Type B pancreatic cell (in vitro differentiated cells): ENCODE measurements at places on chromosomes 6 and 20. TPM values are rescaled to one million over a fixed set of nuclear protein-coding genes. Genes with fewer than 3 reads are reported as not detected.

DNA sequence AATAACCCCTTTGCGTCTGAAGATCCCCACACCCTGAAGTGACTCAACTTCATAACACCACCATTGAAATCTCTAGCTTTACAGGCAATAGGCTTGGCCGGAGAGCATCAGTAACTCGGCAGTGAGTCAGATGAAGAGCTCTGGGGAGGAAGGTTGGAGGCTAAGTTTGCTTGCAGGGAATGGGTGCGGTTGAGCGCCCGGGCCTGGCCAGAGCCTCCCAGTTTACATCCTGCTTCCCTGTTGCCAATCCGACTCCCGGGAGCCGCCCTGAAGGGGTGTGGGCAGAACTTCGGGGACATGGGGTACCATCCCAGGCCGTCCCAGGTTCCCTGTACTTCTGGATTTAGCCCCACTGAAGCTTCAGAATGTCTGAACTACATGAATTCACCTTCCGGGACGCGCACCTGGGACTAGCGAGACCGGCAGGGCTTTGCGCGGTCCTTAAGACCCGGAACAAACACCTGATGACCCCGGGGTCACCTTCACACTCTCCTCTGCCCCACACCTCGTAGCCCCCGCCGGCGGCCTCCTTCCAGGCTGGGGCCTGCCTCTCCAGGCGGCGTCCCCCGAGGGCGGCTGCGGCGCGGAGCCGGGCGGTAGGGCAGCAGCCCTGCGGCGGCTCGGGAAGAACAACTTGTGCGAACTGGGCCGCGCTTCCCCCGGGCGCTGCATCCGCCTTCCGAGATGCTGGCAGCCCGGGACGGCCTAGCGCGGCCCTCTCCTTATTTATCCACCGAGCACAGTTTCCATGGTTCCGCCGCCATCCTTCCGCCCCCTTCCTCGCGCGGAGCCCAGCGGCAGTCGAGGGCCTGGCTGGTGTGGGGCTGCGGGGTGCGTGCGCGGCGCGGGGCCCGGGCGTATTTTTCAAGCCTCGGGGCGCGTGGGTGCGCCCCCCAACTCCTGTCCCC lies 56.6 kb upstream of the RREB1 start:
- H3K27me3 ChIP-seq: peaks cover 11% of the 10 kb centered on the region
- peak overlapping the region; percentile 62 for H3K27ac ChIP-seq
- H3K36me3 ChIP-seq: no peaks in the 10 kb centered on the region
- no peak for DNase-seq
- peak overlapping the region; percentile 78 for H3K4me3 ChIP-seq

DNA sequence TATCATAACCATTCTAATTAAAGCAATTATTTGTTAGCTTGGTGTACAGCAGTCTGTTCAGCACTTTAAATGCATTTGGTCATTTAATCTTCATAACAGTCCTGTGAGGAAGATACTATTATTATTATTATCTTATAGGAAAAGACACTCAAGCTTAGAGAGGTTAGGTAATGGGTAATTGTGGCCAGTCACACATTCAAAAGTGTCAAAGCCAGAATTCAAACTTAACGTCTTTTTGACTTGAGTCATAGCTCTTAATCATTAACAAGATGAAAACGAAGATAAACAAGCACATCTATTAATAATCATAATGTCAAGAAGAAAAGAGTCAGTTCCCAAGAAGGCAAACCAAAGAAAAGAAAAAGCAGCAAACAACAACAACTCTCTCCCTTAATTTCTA lies 251.0 kb downstream of the SYNE1 start:
- H3K36me3 ChIP-seq: no peaks in the 10 kb centered on the region
- H3K4me3 ChIP-seq: no peak overlapping the region
- peaks cover 6% of the 10 kb centered on the region for H3K4me1 ChIP-seq
- no peaks in the 10 kb centered on the region for H3K27me3 ChIP-seq

DNA sequence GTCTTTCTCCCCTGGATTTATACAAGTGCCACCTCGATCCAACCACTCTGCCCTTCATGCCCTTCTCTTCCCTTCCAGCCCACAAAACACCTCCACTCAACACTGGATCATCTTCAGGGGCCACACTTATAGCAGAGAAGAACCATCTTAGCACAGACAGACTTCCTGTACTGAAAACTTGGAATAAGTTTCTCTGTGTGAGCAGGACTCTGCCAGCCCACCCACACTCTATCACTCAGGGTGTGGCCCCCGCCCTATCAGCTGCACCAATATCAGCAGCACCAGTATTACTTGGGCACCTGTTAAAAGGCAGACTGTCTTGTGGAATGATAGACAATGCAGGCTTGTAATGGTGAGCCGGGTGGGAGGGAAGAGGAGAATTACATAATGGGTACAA lies 86.7 kb downstream of the SCML4 start:
- H3K27me3 ChIP-seq: peaks cover 13% of the 10 kb centered on the region
- no peak overlapping the region for H3K4me3 ChIP-seq
- peaks cover 11% of the 10 kb centered on the region for H3K4me1 ChIP-seq
- H3K27ac ChIP-seq: no peak overlapping the region
- DNase-seq: no peak

DNA sequence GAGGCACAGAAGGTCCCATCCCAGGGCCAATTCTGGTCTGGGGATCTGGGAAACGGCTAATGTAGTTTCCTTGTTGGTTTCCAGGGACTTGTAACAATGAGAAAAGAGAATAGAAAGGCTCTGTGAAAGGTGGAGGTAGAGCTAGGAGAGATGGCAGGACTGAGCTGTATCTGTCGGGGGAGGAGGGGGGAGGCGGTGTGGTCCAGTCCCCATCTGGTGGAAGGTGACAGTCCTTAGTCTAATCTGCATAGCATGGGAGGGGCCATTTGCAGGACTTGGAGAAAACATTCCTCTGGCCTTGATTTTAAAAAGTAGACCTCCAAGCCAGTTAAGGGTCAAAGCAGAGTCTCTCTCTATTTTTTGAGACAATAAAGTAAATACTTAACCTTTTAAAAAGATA lies 137.1 kb downstream of the DNAH8 start:
- no peaks in the 10 kb centered on the region for H3K4me1 ChIP-seq
- H3K27ac ChIP-seq: no peak overlapping the region
- H3K27me3 ChIP-seq: peaks cover 12% of the 10 kb centered on the region
- H3K36me3 ChIP-seq: no peaks in the 10 kb centered on the region

DNA sequence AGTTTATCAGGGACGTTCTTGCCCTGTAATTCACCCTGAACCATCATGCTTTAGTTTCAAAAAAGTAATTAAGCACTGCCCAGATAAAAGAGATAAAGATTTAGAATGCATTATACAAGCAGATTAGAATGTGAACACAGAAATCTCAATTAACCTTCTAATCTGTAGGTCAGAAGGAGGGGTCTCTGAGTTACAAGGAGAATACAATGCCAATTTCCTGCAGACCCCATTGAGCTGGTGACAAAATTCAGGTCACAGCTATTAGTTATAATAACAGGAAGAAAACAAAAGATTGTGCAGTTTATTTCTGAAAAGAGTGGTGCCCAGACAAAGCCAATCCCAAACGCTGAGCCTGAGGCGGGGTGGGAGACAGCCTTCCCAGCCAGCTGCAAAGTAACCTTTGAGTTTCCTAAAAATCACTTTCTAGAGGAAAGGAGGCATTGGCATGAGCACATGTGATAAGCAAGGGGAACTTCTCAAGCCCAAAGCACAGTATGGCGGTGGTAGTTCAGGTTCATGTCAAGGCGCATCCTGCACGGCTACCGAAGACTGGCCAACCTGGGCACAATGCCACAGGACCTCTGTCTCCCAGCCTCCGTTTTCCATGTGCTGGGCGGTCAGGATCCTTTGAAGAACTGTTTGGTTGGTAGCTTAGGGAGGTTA lies 192.5 kb downstream of the TTLL2 start:
- DNase-seq: no peak
- peaks cover 1% of the 10 kb centered on the region for H3K27me3 ChIP-seq
- no peak overlapping the region for H3K27ac ChIP-seq
- H3K4me3 ChIP-seq: no peak overlapping the region
- H3K36me3 ChIP-seq: no peaks in the 10 kb centered on the region

DNA sequence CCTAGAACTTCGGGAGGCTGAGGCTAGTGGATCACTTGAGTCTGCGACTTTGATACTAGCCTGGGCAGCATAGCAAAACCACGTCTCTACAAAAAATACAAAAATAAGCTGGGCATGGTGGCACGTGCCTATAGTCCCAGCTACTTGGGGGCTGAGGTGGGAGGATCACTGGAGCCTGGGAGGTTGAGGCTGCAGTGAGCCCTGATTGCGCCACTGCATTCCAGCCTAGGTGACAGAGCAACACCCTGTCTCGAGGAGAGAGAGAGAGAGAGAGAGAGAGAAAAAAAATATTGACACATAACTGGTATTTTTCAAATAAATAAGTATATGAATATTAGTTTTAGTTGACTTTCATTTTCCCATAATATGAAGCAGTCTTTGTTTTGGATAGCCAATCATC lies 222.2 kb downstream of the BTBD9 start:
- H3K27ac ChIP-seq: no peak overlapping the region
- no peaks in the 10 kb centered on the region for H3K36me3 ChIP-seq
- H3K4me1 ChIP-seq: peaks cover 18% of the 10 kb centered on the region
- no peak for DNase-seq

DNA sequence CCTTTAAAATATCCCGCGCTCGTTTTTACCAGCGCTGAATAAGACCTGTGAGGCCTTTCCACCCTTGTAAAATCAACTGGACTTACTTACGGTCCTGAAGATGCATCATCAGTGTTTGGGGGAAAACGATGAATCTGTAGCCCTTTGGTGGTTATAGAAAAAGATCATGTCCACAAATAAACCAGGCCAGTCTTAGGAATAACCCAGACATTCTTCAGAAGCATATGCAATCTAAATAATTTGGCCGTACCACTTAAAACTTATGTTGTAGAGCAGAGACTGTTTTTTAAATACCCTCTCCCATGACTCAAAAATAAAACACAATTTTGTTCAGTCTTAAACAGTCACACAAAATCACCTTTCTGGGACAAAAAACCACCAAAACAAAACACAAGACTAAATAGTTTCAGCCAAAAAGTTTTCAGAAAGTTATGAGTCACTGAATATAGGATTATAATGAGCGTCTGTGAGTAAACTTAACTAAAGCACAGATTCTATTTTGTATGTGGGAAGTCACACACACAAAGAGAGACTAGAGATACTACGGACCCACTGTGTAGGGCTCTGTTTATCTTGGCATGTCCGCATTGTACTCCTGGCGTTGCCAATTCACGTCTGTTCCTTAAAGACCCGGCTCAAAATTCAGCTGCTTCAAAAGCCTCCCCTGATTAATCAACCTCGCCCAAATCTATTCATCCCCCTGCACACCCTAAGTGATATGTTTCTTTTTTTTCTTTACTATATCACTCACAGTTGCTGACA lies 26.5 kb upstream of the SMOC2 start:
- H3K36me3 ChIP-seq: no peaks in the 10 kb centered on the region
- no peak for DNase-seq
- H3K27me3 ChIP-seq: peaks cover 8% of the 10 kb centered on the region
- no peak overlapping the region for H3K27ac ChIP-seq

DNA sequence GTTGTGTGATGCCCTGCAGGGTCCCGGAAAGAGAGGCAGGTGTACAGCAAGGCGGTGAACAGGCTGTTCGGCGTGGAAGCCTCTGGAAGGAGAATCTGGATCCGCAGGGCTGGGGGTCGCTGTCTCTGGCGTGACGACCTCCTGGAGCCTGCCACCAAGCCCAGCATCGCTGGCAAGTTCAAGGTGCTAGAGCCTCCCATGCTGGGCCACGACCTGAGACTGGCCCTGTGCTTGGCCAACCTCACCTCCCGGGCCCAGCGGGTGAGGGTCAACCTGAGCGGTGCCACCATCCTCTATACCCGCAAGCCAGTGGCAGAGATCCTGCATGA lies 36.5 kb downstream of the TGM6 start:
- no peak for DNase-seq
- no peaks in the 10 kb centered on the region for H3K4me1 ChIP-seq
- no peak overlapping the region for H3K27ac ChIP-seq

GRCh38 chr6:123226398-123226797 lies 230.4 kb downstream of the CLVS2 start:
- H3K4me3 ChIP-seq: no peak overlapping the region
- H3K4me1 ChIP-seq: no peaks in the 10 kb centered on the region
- no peaks in the 10 kb centered on the region for H3K36me3 ChIP-seq
- DNase-seq: no peak
- no peak overlapping the region for H3K27ac ChIP-seq

DNA sequence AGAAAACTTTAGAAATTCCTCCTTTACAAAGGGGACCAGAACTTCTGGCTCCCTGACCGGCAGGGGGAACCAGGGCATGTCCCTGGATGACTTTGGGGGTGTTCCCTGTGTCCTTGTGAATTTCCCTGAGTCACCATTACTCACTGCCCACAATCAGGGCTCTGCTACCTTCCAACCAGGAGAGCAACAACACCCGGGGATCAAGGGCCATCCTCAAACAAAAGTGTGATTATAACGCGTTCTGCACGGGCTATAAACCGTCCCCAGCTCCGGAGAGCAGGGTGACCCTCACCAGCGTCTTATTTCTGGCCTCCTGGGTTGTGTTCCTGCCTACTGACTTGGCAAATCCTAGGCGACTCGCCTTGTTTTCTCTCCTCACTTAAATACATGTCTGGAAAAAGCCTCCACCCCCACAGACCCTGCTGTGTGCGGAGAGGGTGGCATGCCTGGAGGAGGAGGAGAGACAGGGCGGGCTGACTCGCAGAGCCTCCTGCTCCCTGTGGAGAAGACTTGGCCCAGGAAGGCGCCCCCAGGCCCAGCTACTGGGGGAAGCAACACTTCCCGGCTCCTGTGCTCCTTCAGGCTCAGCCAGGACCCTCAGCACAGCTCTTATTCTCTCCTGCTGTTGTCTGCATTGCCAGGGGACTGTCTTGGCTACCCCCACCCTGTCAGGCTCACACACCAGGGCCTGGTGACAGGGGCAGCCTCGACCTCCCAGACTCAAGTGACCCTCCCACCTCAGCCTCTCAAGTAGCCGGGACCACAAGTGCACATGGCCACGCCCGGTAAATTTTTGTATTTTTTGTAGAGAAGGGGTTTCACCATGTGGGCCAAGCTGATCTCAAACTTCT lies 54.1 kb downstream of the FGD2 start:
- peaks cover 32% of the 10 kb centered on the region for H3K4me1 ChIP-seq
- DNase-seq: no peak
- H3K4me3 ChIP-seq: peak overlapping the region; percentile 53
- peak overlapping the region; percentile 87 for H3K27ac ChIP-seq
- no peaks in the 10 kb centered on the region for H3K27me3 ChIP-seq

GRCh38 chr6:150491131-150491810 lies 108.4 kb upstream of the PLEKHG1 start:
- H3K27ac ChIP-seq: no peak overlapping the region
- H3K4me1 ChIP-seq: peaks cover 4% of the 10 kb centered on the region
- H3K4me3 ChIP-seq: no peak overlapping the region
- no peak for DNase-seq
- no peaks in the 10 kb centered on the region for H3K27me3 ChIP-seq

DNA sequence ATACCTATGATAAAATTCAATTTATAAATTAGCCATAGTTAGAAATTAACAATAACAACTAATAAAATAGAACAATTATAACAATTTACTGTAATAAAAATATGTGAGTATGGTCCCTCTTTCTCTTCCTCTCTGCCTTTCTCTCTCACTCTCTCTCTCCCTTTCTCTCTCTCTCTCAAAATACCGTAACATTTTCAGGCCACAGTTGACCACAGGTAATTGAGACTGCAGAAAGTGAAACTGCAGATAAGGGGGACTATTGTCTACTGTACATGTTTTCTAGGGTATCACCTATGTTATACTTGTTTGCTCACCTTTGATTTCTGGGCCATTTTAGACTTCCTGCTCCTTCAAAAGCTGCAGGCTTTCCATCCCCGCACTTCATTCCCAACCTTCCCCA lies 46.8 kb downstream of the LY86 start:
- no peaks in the 10 kb centered on the region for H3K27me3 ChIP-seq
- DNase-seq: no peak
- H3K4me3 ChIP-seq: no peak overlapping the region

The BMP5 gene
- 5.6 and 12.4 TPM in 2 replicates for total RNA-seq

The KHDC1L gene
- 0.75 TPM in 1 of 2 replicates, not detected in the other for total RNA-seq

The LY6G6D gene
- 1.5 TPM in 1 of 2 replicates, not detected in the other for total RNA-seq

The GABRR1 gene
- 0.12 TPM in 1 of 2 replicates, not detected in the other for total RNA-seq

The SLC52A3 gene
- 1.3 and 2.1 TPM in 2 replicates for total RNA-seq
